ENCODE measurements at places on chromosomes 2 and 18.

- DNase-seq, result no peak
These were observed 2.6 kb downstream of the KDM3A start for GRCh38 chr2:86443631-86444350.

GRCh38 chr2:23601301-23601965 lies 216.5 kb downstream of the KLHL29 start:
- DNase-seq, result no peak

- DNase-seq, result no peak
These were observed 2.0 kb downstream of the MRPL30 start for GRCh38 chr2:99183025-99183424.

GRCh38 chr2:27071990-27072830 lies 756 bp upstream of the OST4 start:
- no peak for DNase-seq

DNA sequence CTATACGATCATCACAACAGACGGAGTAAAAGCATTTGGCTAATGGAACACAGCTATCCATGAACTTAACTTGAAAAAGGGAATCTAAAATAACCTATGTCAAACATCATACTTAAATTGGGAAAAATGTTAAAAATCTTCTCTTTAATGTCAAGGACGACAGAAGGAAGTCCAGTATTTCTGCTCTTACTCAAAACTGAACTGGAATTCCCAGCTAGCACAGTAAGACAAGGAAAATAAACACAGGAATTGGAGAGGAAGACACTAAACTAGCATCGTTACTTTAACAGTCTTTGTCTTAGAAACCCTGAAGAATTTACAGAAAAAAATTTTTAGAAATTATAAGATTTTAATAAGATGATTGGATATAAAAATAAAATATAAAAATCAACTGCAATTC lies 112.6 kb downstream of the HDAC4 start:
- DNase-seq, result no peak

DNA sequence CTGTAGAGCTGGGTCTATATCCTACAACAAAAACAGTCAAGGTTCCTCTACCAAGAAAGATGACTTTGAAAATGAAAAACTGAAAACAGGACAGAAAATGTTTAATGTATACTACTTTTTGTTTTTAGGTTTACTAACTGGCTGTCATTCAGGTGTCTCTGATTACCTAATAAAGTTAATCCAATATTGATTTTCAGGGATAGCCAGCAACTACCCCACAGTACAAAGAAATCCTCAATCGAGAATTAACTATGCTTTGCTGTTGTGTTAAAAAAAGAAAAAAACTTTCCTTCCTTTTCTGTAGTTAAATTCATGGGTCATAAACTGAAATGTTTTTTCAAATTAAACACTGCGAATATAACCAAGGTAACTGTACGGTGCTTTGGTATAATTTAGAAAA lies 45.8 kb downstream of the TTR start:
- no peak for DNase-seq

- DNase-seq, result no peak
These were observed 25.9 kb downstream of the CNTNAP5 start for GRCh38 chr2:124050833-124051497.

DNA sequence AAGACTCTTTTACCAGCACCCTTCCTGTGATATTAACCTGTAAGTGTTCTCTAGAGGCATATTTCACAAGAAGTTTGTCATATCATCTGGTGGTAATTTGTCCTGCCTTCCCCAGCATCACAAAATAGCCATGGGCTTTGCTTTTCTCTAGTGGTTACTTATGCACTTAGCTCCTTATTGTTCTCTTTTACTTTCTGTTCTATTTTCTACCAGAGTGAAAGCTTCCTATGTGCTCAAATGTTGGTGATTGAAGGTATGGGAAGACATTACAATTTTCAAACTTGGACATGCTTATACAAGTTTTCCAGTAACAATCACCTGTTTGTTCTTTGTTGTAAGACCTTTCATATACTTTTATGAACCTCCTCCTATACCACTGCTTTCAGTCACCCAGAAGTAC lies 87.0 kb upstream of the KCNH7 start:
- DNase-seq, result no peak

- no peak for DNase-seq
These were observed 371.6 kb upstream of the LRP1B start for GRCh38 chr2:142502402-142502801.

- DNase-seq, result no peak
These were observed 113.7 kb upstream of the MAP4K3 start for GRCh38 chr2:39550701-39551285.

GRCh38 chr18:62479574-62479973 lies 43.3 kb upstream of the ZCCHC2 start:
- no peak for DNase-seq

GRCh38 chr2:229910832-229911412 lies 10.9 kb downstream of the TRIP12 start:
- DNase-seq, result no peak

- no peak for DNase-seq
These were observed 34.9 kb downstream of the SMAD7 start for GRCh38 chr18:48915626-48916425.

DNA sequence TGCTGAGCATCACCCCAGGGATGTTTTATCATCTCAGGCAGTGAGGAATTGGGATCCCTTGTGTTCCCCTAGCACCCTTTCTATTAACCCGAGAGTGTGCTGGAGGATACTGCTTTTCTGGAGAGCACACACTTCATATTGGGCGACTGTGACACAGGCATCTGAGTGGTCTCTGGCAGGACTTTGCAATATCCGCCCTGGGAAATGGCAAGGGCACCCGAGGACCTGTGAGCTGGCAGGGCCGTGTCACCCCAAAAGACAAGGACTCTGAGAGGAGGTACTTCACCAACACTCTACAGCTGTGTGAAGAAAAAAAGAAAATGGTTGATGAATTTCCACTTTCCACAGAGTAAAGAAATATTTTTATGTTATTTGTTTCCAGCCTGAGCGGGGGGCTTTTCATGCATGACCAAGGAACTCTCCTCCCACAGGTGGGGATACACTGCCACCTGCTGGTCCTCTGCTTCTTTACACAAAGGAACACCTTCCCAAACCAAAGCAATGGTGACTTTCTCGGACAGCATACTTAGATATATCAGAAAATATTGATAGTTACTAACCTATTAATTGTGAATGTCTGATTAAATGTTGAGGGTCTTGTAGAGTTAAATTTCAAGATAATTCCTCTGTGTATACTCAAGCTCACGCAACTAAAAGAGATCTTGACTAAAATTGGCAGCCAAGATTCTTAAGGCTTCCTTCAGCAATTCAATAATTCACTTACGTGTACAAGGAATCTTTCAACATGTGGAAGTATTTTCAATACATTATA lies 45.9 kb upstream of the REG3G start:
- peak; percentile 11 for DNase-seq

DNA sequence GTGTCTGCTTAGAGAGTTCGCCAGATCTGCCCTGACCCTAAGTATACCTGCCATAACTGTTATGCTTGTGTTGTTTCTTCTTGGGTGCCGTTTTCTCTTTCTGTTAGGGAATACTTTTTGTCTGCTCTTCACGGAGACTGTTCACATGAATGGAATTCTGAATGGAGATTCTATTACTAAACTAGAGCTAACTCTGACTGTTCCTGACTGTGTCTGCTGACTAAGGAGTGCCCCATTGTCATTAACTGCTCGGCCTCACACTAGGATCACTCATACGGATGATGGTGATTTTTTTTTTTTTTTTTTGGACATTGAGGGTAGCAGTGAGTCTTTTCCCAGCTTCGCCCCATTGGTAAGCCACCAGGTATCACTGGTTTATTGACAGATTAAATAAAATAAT lies 104.8 kb upstream of the SLC8A1 start:
- no peak for DNase-seq

DNA sequence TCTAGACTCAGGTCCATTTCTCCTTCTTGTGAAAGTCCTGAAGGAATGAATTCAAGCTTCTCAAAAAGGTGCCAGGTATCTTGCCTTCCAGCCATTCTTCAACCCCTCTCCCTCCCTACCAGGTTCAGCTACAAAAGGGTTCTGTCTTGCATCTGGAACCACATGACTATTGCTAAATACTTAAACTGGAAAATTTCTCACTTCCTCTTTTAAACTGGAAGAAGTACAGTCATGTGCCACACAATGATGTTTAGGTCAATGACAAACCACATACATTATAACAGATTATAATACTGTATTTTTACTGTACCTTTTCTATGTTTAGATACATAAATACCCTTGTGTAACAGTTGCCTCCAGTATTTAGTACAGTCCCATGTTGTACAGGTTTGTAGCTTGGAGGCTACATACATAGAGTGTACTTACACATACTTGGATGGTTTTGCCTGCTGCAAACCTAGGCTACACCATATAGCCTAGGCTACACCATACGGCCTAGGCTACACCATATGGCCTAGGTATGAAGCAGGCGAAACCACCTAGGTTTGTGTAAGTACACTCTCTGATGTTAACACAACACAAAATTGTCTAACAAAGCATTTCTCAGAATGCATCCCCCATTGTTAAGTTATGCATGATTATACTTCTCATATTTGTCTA lies 142.0 kb upstream of the DNMT3A start:
- no peak for DNase-seq

DNA sequence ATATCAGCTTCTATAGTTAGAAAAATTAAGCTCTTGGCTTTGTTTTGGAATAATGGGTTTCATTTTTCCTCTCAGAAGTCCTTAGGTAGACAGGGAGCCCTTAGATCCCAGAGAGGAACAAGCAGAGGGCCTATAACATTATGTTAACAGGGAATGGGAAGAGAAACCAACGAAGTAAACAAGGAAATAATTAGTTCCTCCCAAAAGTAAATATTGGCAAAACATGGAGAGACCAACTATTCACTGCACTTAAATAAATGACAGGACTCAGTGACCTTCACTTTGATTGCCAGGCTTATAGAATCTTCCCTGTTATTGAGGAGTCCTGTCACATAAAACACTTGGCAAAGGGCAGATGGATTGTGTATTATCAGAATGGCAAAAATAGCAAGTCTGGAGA lies 5.3 kb downstream of the CRIM1 start:
- no peak for DNase-seq

DNA sequence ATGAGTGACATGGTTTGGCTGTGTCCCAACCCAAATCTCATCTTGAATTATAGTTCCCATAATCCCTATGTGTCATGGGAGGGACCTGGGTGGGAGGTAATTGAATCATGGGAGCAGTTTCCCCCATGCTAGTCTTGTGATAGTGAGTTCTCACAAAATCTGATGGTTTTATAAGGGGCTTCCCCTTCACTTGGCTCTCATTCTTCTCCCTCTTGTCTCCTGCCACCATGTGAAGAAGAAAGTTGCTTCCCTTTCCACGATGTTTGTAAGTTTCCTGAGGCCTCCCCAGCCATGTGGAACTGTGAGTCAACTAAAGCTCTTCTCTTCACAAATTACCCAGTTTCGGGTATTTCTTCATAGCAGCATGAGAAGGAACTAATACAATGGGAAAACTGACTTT lies 14.0 kb downstream of the DNAH7 start:
- no peak for DNase-seq

GRCh38 chr2:150983314-150983897 lies 278.3 kb downstream of the RBM43 start:
- no peak for DNase-seq

GRCh38 chr2:174074831-174075230 lies 109.7 kb upstream of the SP3 start:
- no peak for DNase-seq

DNA sequence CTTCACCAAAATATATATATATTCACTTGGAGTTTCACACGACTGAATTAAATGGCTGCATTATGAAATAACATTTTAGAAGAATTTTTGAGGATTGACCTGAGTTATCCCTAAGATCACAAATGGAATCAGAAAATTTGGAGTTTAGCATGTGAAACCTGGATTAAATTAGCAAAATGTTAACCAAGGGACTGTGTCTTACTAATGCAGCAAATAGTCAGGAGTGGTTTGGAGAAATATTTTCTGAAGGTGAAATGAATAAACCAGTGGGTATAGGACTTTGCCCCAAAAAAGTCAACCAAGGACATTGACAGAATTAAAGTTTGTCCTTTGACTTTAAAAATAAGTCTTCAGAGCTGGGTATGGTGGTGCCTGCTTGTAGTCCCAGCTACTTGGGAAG lies 111.2 kb downstream of the PRPF40A start:
- DNase-seq, result no peak

- DNase-seq, result no peak
These were observed 151.4 kb downstream of the HNMT start for GRCh38 chr2:138115666-138116065.

DNA sequence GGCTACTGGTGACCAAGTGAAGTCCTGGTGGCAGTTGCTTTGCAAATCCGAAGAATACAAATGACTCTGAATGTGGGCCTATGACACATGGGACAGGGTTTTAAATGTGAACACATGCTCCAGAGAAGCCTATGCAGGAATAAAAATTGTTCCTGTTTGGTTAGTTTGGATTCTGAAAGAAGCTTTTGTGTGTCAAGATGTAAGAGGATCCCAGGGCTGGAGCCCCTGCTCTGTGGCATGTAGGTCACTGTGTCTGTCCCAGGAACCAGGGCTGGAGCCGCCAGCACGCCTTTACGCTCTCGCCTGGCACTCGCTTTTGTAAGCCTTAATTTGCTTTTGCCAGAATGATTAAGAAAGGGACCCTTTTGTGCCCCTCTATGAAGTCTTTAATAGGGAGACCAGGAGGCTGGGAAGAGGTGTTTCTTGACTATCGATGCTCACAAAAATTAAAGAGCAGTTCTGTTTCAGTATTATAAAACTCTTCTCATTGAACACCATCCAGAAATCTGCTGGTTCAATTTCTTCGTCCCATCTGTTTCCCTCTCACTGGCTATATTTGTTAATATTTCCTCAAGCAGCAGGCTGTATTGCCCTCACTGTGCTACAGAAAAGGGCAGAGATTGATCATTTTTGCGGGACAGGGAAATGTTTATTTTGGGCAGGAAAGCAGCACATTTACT lies 532.7 kb upstream of the POU3F3 start:
- no peak for DNase-seq

- DNase-seq, result no peak
These were observed 17.6 kb upstream of the USP14 start for GRCh38 chr18:140670-141266.

DNA sequence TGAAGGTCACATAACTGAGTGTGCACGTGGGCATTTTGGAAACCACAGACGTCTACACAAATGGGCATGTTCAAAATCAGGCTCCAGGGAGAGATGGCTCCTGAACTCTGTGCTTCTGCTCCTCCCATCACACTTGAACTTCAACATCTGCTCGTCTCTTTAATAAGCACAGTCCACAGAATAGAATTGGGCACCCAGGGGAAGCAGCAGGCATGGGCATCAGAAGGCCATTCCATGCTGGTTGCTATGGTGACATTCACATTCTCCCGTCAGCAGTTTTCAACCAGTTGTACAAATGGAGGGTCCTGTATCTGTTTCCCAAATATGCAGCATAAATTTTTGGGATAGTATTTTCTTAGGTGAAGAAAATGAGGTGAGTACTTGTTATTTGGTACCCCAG lies 183.7 kb upstream of the COPS8 start:
- DNase-seq, result no peak
